ENCODE measurements at places on chromosomes 12 and 14.

DNA sequence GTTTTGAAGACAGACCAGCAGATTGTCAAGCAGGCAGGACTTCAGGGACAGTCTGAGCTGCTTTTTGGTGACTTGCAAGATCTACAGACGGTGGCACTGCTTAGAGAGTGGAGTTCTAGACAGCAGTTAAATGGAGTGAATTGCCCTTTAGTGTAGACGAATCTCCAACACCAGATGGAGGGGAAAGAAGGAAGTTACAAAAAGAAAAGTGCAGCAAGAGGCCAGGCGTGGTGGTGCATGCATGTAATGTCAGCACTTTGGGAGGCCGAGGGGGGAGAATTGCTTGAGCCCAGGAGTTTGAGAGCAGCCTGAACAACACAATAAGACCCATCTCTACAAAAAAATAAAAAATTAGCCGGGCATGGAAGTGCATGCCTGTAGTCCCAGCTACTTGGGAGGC lies 8.4 kb upstream of the HHIPL1 start:
- no peak overlapping the region for H3K4me3 ChIP-seq
- H3K4me1 ChIP-seq: no peaks in the 10 kb centered on the region
- no peak overlapping the region for H3K27ac ChIP-seq
- no peak for DNase-seq
- H3K27me3 ChIP-seq: no peaks in the 10 kb centered on the region

- no peaks in the 10 kb centered on the region for H3K27me3 ChIP-seq
- H3K4me3 ChIP-seq: no peak overlapping the region
- no peaks in the 10 kb centered on the region for H3K36me3 ChIP-seq
- H3K4me1 ChIP-seq: no peaks in the 10 kb centered on the region
- no peak overlapping the region for H3K27ac ChIP-seq
Observed at GRCh38 chr12:116425256-116426193, 133.7 kb upstream of the MAP1LC3B2 start.

- no peaks in the 10 kb centered on the region for H3K27me3 ChIP-seq
- H3K4me1 ChIP-seq: no peaks in the 10 kb centered on the region
- no peak overlapping the region for H3K27ac ChIP-seq
- no peaks in the 10 kb centered on the region for H3K36me3 ChIP-seq
- DNase-seq: no peak
- no peak overlapping the region for H3K4me3 ChIP-seq
Observed at GRCh38 chr12:64258576-64258975, 36.5 kb upstream of the KICS2 start.

GRCh38 chr14:37320106-37320505 lies 122.4 kb downstream of the MIPOL1 start:
- no peaks in the 10 kb centered on the region for H3K27me3 ChIP-seq
- H3K36me3 ChIP-seq: no peaks in the 10 kb centered on the region
- no peak overlapping the region for H3K4me3 ChIP-seq
- H3K27ac ChIP-seq: no peak overlapping the region
- no peak for DNase-seq

DNA sequence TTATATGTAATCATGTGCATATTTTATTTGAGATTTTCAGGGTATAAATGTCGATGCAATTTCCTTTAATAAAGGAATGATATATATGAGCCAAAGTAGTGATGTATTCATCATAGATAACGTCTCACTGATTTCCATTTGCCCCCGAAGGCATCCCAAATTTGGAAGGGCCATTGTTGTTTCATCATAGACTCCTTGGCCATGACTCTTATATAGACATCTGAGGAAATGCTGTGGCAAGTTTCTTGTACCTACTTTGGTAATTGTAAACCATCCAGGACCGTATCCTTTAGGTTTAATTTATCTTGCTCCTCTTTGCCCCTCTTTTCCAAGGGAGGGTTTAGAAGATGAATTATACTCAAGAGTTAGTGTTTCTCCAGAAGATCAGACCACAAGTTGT lies 84.7 kb downstream of the SAMD4A start:
- DNase-seq: no peak
- no peaks in the 10 kb centered on the region for H3K27me3 ChIP-seq
- no peak overlapping the region for H3K27ac ChIP-seq
- H3K4me3 ChIP-seq: no peak overlapping the region
- H3K36me3 ChIP-seq: no peaks in the 10 kb centered on the region
